ENCODE measurements at places on chromosomes 11 and 22.

GRCh38 chr11:74870485-74870884, 78.4 kb downstream of the XRRA1 start:
- DNase-seq = no peak

DNA sequence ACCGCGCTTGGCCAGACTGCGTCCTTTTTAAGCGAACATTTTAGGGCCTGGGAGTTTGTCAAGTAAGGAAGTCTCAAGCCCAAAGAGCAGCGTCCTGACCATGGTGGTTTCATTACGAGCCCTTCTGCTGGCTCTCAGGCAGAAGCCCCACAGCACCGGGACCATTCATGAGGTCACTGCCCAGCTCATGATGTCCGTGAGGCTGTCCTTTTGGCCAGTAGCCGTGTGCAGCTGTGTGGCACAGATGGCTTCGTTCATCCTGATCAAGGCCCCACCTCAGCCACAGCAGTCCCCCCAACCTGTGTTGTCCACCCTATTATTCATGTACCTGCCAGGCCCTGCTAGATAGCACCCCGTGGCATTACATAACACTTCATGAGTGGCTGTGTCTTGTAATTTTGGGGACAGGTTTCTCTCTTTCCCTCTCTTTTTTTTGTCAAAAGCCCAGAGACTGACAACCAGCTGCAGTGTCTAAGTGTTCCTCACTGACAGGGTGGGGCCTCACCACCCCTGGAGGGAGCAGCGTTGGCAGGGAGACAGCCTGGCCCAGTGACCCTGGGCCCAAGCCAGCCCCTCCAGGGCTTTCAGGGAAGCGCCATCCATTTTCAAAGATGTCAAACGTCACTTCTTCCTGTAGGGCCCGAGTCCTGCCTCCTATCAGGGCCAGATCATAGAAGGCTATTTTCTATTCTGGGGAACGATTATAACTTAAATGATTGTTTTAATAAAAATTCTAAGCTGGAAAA, 21.8 kb upstream of the CABP7 start:
- no peak for DNase-seq

GRCh38 chr11:11038352-11038751, 180.5 kb upstream of the ZBED5 start:
- no peak for DNase-seq

DNA sequence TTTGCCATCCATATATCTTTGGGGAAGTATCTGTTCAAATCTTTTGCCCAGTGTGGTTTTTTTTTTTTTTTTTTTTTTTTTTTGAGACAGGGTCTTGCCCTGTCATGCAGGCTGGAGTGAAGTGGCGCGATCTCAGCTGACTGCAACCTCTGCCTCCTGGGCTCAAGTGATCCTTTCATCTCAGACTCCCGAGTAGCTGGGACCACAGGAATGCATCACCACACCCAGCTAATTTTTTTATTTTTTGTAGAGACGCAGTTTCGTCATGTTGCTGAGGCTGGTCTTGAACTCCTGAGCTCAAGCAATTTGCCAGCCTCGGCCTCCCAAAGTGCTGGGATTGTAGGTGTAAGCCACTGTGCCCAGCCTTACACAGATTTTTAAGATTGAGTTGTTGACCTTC, 4.8 kb upstream of the FAM118A start:
- DNase-seq = no peak

- DNase-seq = no peak
Observed at GRCh38 chr11:129612447-129612961, 203.1 kb upstream of the TMEM45B start.

- no peak for DNase-seq
Observed at GRCh38 chr11:57133366-57134038, 48.3 kb upstream of the LRRC55 start.

GRCh38 chr11:5691964-5692361, 2.4 kb downstream of the TRIM22 start:
- DNase-seq = no peak

DNA sequence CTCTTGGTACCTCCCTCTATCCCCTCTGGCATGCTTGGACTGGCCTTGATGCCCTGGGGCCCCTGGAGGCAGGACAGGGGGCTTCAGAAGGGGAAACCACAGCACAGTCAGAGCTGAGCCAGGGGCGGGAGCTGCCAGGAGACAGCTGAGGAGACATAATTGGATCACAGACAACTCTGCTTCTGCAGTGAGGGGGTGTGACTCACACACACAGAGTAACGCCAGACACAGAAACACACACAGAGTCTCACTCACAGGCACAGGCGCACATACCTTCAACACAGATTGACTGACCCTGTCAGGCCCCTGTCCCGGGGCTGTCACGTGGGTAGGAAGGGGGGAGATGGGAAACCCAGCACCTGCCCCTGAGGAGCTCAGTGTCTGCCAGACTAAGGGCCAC, 20.6 kb downstream of the STARD10 start:
- no peak for DNase-seq

DNA sequence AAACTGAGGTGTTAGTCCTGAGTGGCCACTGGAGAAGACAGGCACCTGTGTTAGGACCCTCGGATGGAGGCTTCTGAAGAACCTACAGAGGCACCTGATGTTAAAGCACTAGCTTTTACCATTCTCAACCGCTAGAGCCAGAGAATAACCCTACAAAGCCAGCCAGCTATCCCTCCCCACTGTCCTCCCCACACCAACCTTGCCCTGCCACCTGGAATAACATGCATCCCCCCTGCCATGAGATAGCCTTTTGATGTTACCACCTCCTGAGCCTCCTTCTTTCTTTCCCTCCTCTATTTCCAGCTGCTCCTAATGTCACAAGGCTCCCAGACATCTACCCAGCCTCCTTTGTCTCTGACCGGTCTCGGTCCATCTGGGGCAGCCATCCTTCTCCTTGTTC, 28.1 kb downstream of the COMMD9 start:
- DNase-seq = no peak

DNA sequence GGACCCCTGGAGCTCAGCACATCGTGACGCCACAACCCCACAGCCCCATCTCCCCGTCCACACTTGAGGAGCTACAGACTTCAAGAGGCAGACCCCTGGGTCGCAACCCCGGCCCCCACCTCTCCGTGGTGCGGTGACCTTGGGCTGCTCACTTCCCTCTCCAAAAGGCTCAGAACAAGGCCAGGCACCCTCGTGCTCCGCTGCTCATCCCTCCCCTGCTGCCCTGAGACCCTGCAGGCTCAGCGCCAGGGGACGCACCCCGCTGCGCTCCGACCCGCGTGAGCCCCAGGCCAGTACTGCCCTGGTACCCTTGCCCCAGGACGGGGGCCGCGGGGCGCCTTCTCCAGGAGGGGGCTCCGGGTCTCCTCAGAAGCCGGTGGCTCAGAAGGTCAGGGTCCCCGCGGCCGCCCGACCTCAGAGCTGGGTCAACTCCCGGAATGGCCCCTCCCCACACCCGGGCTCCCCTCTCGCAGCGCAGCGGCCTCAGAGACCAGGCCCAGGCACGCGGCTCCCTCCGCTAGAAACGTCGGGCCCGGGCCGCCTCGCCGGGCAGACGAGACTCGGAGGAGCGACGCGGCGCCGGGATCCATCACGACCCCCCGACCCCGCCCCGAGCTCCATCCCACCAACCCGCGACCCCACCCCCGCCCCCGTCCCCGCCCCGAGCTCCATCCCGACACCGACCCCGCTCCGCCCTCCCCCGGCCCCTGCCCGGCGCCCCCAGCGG, 563 bp downstream of the GATD1 start:
- no peak for DNase-seq

DNA sequence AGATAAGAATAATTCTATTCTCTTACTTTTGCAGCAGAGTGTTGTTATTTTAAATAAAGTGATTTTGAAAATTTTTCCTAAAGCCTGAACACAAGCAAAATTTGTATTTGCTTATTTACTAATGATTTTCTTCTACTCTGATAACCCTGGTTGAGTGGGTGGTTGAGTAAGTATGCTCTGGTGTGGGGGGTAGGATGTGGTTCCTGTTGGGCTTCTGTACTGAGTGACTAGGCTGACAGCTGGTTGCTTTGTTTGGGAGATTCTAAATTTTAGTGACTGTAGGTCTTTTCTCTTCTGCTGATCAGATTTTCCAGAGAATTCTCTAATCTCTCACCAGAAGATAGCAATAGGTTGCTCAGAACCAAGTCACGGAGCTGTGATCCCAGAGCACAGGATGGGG, 61.6 kb downstream of the METTL15 start:
- no peak for DNase-seq

- DNase-seq = peak; percentile 67
Observed at GRCh38 chr22:46758867-46759290, 3.6 kb upstream of the TBC1D22A start.

DNA sequence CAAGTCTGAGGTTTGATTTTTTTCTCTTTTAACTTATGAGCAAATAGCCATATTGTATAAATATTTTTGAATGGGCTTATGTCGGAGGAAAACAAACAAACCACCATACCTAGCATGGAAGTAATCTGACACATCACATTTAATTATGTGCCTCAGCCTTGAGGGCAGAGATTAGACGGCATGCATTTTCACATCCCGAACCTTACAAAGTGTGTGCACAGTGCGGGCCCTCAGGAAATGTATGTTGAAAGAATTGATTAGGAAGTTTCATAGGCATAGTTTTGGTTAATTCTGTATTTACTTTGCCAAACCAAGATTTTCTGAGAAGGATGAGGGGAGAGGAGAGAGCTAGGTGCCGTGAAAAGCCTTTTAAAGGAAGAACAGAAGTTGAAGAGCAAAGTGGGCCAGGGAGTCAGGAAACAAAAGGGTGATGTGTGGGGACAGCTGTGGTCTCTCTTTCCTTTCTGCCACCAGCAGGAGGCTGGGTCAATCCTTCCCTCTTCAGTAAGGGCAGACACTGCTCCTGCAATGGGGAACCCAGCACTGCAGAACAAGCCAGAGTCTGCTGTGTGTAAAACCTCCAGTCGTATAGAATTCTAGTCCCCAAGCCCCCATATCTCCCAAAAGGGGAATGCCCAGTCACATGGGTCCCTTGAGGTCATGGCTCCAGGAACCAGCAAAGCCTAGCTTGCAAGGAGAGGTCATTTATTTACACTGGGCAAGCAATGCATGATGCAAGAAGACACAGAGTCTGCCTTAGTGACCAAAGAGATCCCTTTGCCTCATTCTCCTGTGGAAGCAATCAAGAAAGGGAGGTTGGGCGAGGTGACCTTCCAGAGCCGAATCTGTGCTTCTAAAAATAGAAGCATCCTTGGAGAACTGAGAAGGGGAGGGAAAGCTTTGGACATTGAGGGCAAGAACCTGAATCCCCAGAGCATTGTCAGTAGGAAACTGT, 71.1 kb upstream of the OLFML1 start:
- no peak for DNase-seq

GRCh38 chr22:20750461-20751184, 23.3 kb upstream of the SERPIND1 start:
- no peak for DNase-seq

DNA sequence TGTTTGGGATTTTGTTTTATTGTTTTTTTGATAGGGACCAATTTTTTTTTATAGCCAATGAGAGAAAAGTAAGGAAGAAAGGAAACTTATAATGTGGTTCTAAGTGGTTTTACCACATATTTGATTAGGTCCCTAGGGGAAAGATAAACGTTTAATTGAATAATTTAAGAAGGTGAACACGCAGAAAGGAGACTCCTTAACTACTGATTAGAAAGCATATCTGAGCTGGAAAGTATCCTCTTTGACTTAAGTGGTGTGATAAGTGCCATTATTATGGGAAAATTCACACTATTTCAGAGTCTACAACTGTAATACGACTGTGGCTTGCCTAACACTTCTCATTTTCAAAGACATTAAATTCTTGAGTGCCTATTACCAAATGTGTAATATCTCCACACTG, 106.5 kb upstream of the GRAMD1B start:
- no peak for DNase-seq

- DNase-seq = no peak
Observed at GRCh38 chr11:120079750-120080610, 57.9 kb downstream of the TRIM29 start.

GRCh38 chr11:27812341-27812740, 112.1 kb upstream of the BDNF start:
- DNase-seq = no peak

DNA sequence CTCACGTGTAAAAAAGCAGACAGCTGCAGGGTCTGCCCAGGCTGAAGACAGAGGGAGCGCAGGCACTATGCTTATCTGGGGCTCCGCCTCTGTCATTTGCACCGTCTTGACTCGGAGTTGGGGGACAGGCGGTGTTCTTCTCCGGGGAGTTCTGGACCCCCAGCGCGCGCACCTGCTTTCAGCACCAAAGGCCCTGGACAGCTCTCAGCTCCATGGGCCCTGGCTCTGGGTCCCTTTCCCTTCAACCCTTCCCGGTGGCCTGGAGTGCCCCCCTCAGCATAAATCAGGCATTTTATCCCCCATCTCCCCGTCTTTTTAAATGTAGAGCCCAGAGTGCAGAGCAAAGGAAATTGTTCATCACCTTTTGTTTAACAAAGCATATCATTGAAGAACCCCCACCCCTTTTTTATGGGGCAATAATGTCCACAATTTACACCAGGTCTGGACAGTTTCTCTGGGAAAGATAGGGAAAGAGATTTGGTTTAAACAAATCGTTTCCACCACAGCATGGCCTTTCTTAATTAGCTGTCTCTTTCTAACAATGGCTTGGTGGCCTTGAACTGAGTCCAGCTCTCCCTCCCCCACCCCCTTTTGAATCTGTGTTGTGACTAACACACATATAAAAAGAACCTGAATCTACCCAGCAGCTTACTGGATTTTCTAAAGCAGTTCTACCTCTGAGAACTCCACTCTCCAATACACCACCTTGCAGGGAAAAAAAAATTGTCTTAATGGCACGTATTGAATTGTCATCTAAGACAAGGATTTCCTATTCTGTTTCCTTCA, 1.7 kb downstream of the SEZ6L start:
- no peak for DNase-seq

DNA sequence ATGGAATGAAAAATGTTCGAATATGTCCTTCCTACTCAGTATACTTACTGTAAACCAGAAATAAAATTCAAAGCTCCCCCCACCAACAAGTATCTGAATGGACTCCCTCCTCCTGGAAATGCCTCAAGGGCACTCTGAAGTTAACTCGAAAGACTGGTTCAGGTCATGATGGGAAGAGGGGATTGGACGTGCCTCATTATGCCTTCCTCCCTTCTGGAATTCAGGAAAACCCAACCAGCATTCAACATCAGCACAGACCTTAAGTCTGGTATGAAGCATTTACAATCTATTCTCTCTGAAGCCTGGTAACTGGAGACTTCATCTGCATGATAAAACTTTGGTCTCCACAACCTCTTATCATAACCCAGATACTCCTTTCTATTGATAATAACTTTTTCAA, 428.3 kb upstream of the RAG2 start:
- no peak for DNase-seq

GRCh38 chr22:25112538-25113253, 87.0 kb upstream of the CRYBB3 start:
- DNase-seq = no peak

DNA sequence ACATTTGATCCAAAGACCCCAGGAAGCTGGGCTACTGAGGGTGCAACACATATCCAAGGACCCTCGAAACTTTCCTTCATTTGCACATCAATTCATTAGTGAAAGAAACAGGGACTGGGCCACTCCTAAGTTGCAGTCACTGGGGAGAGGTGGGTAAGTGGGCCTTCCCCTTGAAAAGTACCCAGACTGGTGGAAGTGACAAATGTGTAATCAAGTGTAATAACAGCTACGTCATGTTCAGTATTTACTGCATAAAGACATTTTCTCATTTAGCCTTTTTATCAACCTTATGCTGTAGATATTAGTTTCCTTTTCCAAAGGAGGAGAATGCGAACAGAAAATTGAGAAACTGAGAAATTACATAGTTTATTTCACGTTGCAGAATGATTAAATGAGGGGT, 101.9 kb upstream of the OLFML1 start:
- DNase-seq = no peak

GRCh38 chr11:14422052-14422813, 63.2 kb upstream of the RRAS2 start:
- no peak for DNase-seq
